ENCODE measurements at places on chromosomes 6 and 20. TPM values are rescaled to one million over a fixed set of nuclear protein-coding genes. Genes with fewer than 3 reads are reported as not detected.

The SMOC2 gene
- not detected for total RNA-seq

The ZSWIM1 gene
- total RNA-seq, result 6.4 TPM

The ESF1 gene
- total RNA-seq, result 28.6 TPM

The ATP6V1G2 gene
- total RNA-seq, result 0.69 TPM

The DLK2 gene
- total RNA-seq, result 7.8 TPM

The FRK gene
- 1.3 TPM for total RNA-seq

The GJA10 gene
- not detected for total RNA-seq

The FHL5 gene
- total RNA-seq, result not detected

The CYP24A1 gene
- total RNA-seq, result 275 TPM

The CALHM4 gene
- not detected for total RNA-seq

The TULP1 gene
- not detected for total RNA-seq

The SLC26A8 gene
- not detected for total RNA-seq

The SCUBE3 gene
- 0.07 TPM for total RNA-seq

The TTLL9 gene
- total RNA-seq, result not detected

The SLC35D3 gene
- total RNA-seq, result not detected

The ACSS1 gene
- 15.6 TPM for total RNA-seq

The CNR1 gene
- total RNA-seq, result 1.2 TPM

The OPN5 gene
- total RNA-seq, result not detected

The HCRTR2 gene
- total RNA-seq, result not detected

The GPLD1 gene
- 0.93 TPM for total RNA-seq

The GNAS-AS1 gene
- not detected for total RNA-seq

The THBS2 gene
- total RNA-seq, result not detected

The TTBK1 gene
- total RNA-seq, result 0.08 TPM

The HMGCLL1 gene
- total RNA-seq, result 0.11 TPM

The CST2 gene
- 0.83 TPM for total RNA-seq

The PSMA7 gene
- total RNA-seq, result 576 TPM

The PTCRA gene
- not detected for total RNA-seq

The MOXD1 gene
- total RNA-seq, result 1.5 TPM
